ENCODE measurements at places on chromosomes 7 and 10.

GRCh38 chr7:119439192-119439591 lies 833.8 kb upstream of the KCND2 start:
- DNase-seq = no peak

DNA sequence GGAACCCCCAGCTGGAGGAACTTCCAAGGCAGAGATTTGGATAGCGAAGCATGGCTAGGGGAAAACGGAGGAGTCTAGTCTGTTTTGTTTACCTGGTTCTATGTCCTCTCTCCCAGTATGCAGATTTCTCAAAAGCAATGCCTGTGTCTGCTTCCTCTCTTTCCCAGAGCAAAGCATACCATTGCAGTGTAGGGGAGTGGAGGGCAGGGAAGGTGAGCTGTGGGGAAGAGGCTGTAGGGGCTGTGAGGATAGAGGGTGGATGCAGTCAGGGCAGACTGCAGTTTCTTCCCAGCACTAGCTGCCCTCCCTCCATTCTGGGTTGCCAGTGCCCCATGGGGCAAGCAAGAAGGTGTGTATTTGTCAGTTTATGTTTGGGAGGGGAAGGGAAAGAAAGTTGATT lies 16.9 kb upstream of the TSPAN14 start:
- DNase-seq = no peak

DNA sequence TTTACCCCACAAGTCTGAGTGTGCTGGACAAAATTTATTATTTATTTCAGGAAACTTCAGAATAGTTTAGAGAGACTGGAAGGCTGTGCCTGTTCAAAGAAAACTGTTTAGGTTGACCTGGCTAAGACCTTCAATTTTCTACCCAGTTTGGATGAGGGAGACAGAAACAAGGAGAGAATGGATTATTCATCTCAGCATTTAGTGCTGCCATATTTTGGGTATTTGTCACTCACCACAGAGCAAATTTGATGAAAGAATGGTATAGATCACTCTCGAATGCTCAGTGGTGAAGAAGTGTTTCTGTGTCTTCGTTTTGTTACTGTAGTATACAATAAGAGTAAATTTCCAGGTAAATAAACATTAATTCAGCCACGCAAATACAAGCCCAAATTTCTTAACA lies 71.8 kb downstream of the SEMA3C start:
- no peak for DNase-seq

DNA sequence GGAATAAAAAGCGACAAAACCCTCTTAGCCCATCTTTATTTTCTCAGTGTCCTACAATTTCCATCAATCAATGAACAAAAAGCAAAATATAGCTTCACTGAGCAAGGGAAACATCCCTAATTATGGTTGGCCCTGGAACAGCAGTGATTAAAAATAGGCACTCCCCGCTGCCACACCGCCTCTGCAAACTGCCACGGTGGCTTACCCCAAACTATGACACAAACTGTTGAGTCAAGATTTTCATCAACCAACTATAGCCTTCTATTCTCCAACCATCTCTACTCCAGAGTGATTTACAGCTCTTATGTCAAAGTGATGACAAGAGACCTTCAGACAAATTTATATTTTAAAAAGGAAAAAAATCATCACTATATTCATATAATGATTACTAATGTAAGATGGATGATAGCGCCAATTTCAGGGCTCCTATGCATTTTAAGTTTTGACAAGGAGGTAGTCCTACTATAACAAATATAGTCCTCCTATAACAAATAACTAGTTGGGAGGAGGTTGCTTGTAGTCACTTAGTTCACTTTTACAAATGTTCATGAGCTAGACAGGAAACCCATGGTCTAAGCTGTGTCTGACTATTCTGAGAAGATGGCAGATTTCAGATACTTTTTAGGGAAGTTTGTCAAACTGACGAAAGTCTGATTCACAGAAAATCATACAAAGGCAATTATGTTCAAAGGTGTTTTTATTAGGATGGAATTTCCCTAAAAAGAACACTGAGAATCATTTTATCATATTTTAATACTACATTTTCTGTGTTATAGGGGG lies 26.3 kb downstream of the DENND11 start:
- no peak for DNase-seq

- DNase-seq = no peak
Observed at GRCh38 chr7:111780527-111780926, 218.2 kb upstream of the IMMP2L start.

Measured in stimulated activated CD4-positive, alpha-beta T cell treated with anti-CD3 and anti-CD28 coated beads, Interleukin-2, amount 100 ng/mL, for 4 hours (primary cell).